A549 treated with CORT108297 at 1 μM for 4 hours (cell line): ENCODE measurements at places on chromosomes 7 and 10. TPM values are rescaled to one million over a fixed set of nuclear protein-coding genes. Genes with fewer than 3 reads are reported as not detected.

Gene SH2B2
- 2.6 to 4.2 TPM (median 3.6 TPM) in 5 replicates for total RNA-seq

Gene GNGT1
- total RNA-seq = not detected in 5 replicates

Gene FGFR2
- 0.31 to 0.39 TPM (median 0.36 TPM) in 5 replicates for total RNA-seq

Gene SLIT1
- total RNA-seq = 0.02 to 0.13 TPM (median 0.05 TPM) in 5 replicates

Gene MAGI2
- total RNA-seq = 0.27 to 0.46 TPM (median 0.39 TPM) in 5 replicates

Gene ZNF680
- total RNA-seq = 1.7 to 3.1 TPM (median 2.3 TPM) in 5 replicates

Gene PAX4
- total RNA-seq = not detected in 5 replicates

Gene SKIDA1
- total RNA-seq = 0.99 to 1.7 TPM (median 1.5 TPM) in 5 replicates

Gene AKR1C8
- total RNA-seq = 0.09 to 0.42 TPM (median 0.15 TPM) in 4 of 5 replicates, not detected in the other

Gene GTF2IRD1
- 12.8 to 16.9 TPM (median 14.1 TPM) in 5 replicates for total RNA-seq

Gene POU6F2
- not detected in 5 replicates for total RNA-seq

Gene ZKSCAN1
- total RNA-seq = 6.8 to 10.8 TPM (median 9.4 TPM) in 5 replicates

Gene TYW1
- 14.3 to 17.8 TPM (median 15.1 TPM) in 5 replicates for total RNA-seq

Gene PKD1L1
- total RNA-seq = 0.03 to 0.18 TPM (median 0.15 TPM) in 5 replicates

Gene ZNF117
- 0.16 to 0.28 TPM (median 0.20 TPM) in 5 replicates for total RNA-seq

Gene MKX
- total RNA-seq = not detected in 5 replicates

Gene ZRANB1
- total RNA-seq = 7.2 to 10.3 TPM (median 9.0 TPM) in 5 replicates

Gene ADAM8
- 2.3 to 4.8 TPM (median 3.7 TPM) in 5 replicates for total RNA-seq

Gene VOPP1
- total RNA-seq = 84.2 to 95.7 TPM (median 90.0 TPM) in 5 replicates

Gene KCND2
- not detected in 5 replicates for total RNA-seq

Gene COL17A1
- 1.6 to 2.7 TPM (median 2.2 TPM) in 5 replicates for total RNA-seq

Gene TAS2R41
- not detected in 5 replicates for total RNA-seq

Gene HOXA1
- total RNA-seq = 2.5 to 4.0 TPM (median 3.5 TPM) in 5 replicates
